ENCODE measurements at places on chromosomes 2 and 18. TPM values are rescaled to one million over a fixed set of nuclear protein-coding genes. Genes with fewer than 3 reads are reported as not detected.

GRCh38 chr2:233047667-233048066, 12.5 kb upstream of the INPP5D start:
- H3K27me3 ChIP-seq, result peaks cover 47% of the 10 kb centered on the region
- peak overlapping the region; percentile 60 for H3K4me3 ChIP-seq
- no peaks in the 10 kb centered on the region for H3K36me3 ChIP-seq
- no peak for DNase-seq

SATB2 gene
- total RNA-seq, result 3.2 TPM

LGALSL gene
- total RNA-seq, result 19.2 TPM

LYG1 gene
- total RNA-seq, result 2.1 TPM

- H3K36me3 ChIP-seq, result peaks cover 2% of the 10 kb centered on the region
- no peaks in the 10 kb centered on the region for H3K27me3 ChIP-seq
Measured at GRCh38 chr18:59657012-59657411, 40.2 kb downstream of the CCBE1 start.

PRADC1 gene
- 16.3 TPM for total RNA-seq

GRCh38 chr2:58137856-58138255, 91.2 kb downstream of the VRK2 start:
- H3K4me1 ChIP-seq, result peaks cover 4% of the 10 kb centered on the region
- peaks cover 12% of the 10 kb centered on the region for H3K36me3 ChIP-seq
- H3K27ac ChIP-seq, result no peak overlapping the region

DNA sequence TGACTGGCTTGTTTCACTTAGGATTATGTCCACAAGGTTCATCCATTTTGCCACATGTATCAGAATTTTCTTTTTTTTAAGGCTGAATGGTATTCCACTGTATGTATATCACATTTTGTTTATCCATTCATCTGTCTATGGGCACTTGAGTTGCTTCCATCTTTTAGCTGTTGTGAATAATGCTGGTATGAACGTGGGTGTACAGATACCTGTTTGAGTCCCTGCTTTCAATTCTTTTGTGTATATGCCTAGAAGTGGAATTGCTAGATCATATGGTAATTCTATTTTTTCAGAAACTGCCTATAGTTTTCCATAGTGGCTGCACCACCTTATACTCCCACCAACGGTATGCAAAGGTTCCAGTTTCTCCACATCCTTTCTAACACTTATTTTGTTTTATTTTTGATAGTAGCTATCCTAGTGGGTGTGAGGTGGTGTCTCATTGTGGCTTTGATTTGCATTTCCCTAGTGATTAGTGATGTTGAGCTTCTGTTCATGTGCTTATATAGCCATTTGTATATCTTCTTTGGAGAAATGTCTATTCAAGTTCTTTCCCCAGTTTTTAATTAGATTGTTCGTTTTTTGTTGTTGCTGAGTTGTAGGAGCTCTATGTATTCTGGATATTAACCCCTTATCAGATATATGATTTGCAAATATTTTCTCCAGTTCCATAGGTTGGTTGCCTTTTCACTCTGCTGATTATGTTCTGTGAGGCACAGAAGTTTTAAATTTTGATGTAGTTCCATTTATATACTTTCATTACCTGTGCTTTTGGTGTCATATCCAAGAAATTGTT, 40.7 kb downstream of the TTC39C start:
- H3K36me3 ChIP-seq, result peaks cover 5% of the 10 kb centered on the region
- no peak overlapping the region for H3K4me3 ChIP-seq
- peaks cover 26% of the 10 kb centered on the region for H3K4me1 ChIP-seq
- DNase-seq, result no peak
- H3K27me3 ChIP-seq, result no peaks in the 10 kb centered on the region
- H3K27ac ChIP-seq, result no peak overlapping the region

GRCh38 chr2:42914314-42914713, 121.9 kb upstream of the HAAO start:
- H3K4me1 ChIP-seq, result peaks cover 38% of the 10 kb centered on the region
- H3K27ac ChIP-seq, result no peak overlapping the region
- no peak overlapping the region for H3K4me3 ChIP-seq
- no peaks in the 10 kb centered on the region for H3K27me3 ChIP-seq

DNA sequence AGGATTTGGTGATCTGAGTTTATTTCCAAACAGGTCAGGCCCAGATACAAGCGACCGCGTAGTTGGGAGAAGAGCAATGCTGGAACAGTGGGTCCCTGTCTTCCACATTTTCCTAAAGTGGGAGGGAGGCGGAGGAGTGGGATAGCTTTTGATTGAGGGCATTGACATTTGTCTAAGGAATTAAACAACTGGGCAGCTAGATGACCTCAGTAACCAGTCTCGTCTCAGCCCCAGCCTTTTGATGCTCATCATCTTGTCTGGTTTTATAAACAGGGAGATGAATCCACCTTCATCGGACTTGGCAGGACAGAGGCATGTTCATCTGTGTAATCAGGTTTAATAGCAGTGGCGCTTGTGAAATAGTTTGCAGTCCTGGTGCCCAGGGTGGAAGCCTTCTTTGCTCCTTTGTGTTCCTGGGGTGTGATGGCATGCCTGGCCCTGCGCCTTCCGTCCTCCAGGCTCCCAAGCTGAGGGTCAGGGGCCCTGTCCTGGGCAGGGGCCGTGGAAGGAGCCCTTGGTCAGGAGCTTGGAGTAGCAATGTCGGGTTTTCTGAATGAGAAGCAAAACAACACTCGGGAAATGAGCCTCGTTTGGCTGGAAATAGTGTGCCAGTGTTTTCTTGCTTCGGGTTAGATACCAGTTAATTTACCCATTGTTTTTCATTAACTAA, 193.8 kb downstream of the FAM210A start:
- no peak overlapping the region for H3K27ac ChIP-seq
- no peak for DNase-seq
- H3K4me3 ChIP-seq, result no peak overlapping the region
- no peaks in the 10 kb centered on the region for H3K4me1 ChIP-seq

RGPD4 gene
- not detected for total RNA-seq

GRCh38 chr2:113157118-113157896, 16.5 kb upstream of the PSD4 start:
- H3K4me1 ChIP-seq, result peaks cover 21% of the 10 kb centered on the region
- no peaks in the 10 kb centered on the region for H3K36me3 ChIP-seq
- H3K4me3 ChIP-seq, result peak overlapping the region; percentile 94

SP110 gene
- total RNA-seq, result 15.4 TPM

DNA sequence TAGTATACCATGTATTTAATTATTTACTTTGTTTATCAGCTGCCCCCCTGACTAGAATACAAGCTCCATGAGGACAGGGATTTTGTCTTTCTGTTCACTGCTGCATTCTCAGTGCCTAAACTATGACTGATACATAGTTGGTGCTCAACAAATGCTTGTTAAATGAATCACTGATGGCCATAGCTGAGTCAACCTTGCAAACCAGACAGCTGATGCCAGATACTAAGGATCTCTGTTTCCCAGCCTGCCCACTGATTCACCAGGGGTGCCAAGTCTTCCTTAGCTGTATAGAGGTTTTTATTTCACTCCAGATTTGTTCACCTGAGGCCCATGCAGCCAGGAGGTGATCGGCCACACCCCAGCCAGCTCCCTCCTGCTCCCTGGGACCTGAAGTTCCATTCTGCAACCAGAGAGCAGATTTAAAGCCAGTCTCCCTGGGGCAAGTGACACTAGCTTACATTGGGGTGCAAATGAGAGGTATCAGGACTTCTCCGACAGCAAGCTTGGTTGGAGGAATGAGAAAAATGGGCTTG, 92.2 kb downstream of the C1QL2 start:
- H3K4me1 ChIP-seq, result no peaks in the 10 kb centered on the region
- no peak overlapping the region for H3K27ac ChIP-seq
- peak; percentile 27 for DNase-seq
- H3K4me3 ChIP-seq, result no peak overlapping the region
- peaks cover 7% of the 10 kb centered on the region for H3K27me3 ChIP-seq

PPP3R1 gene
- 46.5 TPM for total RNA-seq

- H3K4me3 ChIP-seq, result no peak overlapping the region
- no peaks in the 10 kb centered on the region for H3K27me3 ChIP-seq
- peaks cover 30% of the 10 kb centered on the region for H3K36me3 ChIP-seq
- DNase-seq, result no peak
- no peak overlapping the region for H3K27ac ChIP-seq
Measured at GRCh38 chr18:79903071-79903635, 48.3 kb downstream of the SLC66A2 start.

DNA sequence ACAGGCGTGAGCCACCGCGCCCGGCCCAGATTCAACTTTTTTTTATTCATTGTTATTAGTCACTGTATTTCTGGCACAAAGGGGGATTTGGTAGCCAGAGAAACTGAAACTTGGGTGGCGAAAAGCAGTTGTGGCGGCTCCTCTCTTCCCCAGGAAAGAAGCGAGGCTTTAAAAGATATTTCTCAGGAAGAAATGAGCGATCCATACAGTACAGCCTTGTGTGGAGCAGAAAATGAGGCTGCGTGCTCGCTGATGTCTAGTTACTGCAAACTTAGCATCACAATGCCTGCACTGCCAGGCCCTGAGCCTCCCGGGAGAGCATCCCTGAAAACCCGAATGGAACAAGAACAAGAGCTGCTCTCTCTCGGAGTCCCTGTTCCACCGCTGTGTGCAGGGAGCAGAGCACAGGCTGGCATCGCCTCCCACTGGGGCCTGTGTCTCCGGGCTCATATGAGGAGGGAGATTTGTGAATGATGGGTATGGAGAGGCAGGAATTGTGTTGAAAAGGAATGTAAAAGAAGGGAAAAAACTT, 234.0 kb downstream of the ZNF516 start:
- no peak for DNase-seq
- peak overlapping the region; percentile 17 for H3K27ac ChIP-seq
- no peaks in the 10 kb centered on the region for H3K36me3 ChIP-seq
- H3K4me3 ChIP-seq, result no peak overlapping the region

DNAJC27 gene
- 9.1 TPM for total RNA-seq

- H3K27me3 ChIP-seq, result no peaks in the 10 kb centered on the region
- peak within 1 kb of the TSS; percentile 77 for H3K4me3 ChIP-seq
- no peak for DNase-seq
- H3K4me1 ChIP-seq, result peaks cover 12% of the 10 kb centered on the region
- no peaks in the 10 kb centered on the region for H3K36me3 ChIP-seq
Measured at GRCh38 chr2:201182650-201183364, at the start of gene CASP10. Gene CASP10, plus strand, starts transcription at chr2:201183141. Its CDS starts 2,637 bp downstream, at chr2:201185778.

Data from type B pancreatic cell (in vitro differentiated cells).